ENCODE measurements at places on chromosomes 7 and 10.

GRCh38 chr7:96414931-96415292 is 93.0 kb upstream of the SLC25A13 start:
- peak; percentile 72 for DNase-seq

GRCh38 chr7:150854066-150855000 is 2.0 kb downstream of the AOC1 start:
- DNase-seq: no peak

- no peak for DNase-seq
Measured at GRCh38 chr7:30406664-30407425, 71.7 kb downstream of the NOD1 start.

DNA sequence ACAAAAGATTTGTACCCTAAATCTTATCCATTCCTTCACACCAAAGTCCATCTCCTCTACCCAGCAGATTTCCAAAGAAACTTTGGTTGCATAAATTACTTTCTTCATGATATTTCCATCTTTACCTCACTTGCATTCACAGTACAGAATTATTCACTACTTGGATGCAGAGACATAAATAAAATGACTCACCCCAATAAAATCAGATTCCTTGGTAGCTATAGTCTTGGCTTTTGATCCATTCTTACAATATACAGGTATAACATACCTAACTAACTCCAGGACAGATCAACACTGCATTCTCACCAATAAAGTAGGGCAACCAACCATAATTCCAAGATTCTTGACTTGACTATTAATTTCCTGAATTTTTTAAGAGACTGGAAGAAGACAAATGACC is 815.1 kb downstream of the MAGI2 start:
- DNase-seq: no peak

DNA sequence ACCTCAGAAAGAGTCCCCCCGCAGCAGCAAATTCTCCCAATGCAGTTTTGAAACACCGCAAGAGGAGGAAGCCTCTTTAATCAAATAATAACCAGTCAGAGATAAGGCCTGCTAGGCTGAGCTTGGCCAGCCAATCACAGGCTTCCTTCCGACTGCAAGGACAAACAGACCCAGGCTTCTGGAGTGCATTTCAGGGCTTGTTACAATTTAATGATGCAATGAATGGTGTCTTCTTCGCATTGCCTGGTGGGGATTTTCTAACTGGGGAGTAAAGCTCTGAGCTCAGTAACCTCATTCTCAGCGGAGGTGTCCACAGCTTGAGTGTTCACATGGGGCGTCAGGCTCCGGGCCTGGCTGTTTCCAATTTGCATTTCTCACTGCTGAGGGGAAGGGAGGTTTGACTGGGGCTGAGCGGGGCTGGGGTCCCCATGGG is 31.8 kb upstream of the GPAM start:
- no peak for DNase-seq

- DNase-seq: no peak
Measured at GRCh38 chr7:155830961-155831806, 18.9 kb upstream of the SHH start.

- DNase-seq: no peak
Measured at GRCh38 chr10:74923556-74923955, 97.2 kb downstream of the KAT6B start.

DNA sequence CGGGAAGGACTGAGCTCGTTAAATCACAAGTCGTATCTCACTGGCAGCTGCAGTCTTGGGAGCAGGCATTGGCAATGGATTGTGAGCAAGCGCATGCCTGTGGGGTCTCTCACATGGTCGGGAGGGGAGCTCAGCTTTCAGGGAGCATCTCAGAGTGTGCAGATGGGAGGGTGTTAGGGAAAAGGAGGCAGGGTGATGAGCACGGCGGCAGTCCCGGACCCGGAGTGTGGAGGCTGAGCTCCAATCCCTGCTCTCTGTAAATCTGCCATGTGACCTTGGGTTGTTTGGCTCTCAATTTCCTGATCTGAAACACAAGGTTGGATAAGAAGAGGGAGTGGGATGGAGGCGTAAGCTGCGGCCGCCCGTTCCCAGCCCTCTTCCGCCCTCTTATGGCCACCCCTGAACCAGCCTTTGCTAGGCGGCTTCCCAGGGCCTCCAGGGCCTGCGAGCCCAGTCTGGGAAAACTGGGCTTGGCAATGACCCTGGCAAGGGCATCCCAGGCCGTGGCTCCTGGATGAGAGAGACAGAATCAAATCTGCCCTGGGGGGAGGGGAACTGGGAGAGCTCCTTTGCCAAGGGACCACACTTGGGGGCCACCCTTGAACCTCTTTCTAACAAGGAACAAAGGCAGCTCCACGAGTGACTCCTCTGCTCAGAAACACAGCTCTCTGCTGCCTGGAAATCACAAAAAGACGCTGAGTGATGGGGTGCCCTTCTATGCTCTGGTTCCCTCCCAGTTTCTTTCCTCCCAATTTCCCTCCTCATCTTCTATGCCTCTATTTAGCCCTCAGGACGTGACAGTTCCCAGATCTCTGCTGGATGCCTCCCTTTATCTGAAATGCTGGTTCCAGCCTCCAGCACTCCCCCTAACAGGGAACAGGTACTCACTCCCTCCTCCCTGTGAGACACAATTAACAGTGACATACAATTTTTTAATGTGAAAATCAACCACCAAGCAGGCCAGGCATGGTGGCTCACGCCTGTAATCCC is 41.7 kb upstream of the LOXL4 start:
- peak; percentile 74 for DNase-seq

DNA sequence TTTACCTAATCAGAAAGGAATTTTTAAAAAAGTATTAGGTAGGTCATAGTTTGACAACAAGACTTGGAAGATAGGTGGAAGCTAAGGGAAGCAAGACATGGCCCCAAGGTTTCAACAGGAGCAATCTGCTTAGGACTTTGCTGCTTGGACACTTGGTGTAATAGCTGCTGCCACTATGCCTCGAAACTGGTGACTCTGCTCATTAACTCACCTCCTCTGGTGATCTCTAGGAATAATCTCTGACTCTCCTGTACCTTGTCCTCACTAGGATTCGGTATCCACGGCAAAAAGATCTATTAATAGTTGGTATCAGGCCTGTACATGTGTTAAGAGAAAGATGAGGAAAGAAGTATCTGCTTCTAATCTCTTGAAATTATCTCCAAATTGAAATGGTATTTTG is 53.1 kb downstream of the PTEN start:
- DNase-seq: no peak
